ENCODE measurements at places on chromosomes 1 and 21.

DNA sequence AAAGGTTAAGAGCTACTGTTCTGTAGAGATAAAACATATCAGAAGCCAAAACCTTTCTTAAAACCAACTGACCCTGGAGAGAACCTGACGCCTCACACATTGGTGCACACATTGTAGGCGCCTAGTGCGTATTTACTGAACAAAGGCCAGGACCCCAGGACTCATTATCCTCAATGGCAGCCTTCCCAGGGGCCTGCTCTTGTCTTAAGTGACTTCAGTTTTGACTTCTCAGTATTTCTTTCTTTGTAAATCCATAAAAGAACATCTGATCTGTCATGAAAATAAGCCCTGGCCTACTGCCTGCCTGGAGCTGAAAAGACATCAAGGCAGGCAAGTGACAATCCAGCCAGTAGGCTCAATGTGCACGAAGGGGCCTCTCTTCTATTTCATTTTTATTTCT is 27.6 kb downstream of the ABCA4 start:
- no peak for DNase-seq

DNA sequence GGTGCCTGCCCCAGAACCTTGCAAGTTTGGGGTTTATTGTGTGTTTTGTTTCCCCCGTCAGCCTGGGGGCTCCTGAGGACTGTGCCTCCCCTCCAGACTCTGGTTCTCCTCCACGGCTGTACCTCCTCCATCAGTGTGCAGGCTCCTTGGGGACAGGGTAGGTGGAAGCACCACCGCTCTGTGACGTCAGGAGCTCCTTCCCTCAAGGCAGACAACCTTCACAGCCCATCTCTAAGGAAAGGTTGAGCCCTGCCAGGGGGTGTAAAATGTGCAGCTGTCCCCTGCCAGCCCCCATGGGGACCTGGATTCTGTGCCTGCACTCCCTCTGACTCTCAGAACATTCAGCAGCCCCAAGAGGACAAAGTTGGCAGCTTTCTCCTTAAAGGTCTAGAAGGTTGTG is 465 bp upstream of the HSPB7 start:
- DNase-seq, result no peak

DNA sequence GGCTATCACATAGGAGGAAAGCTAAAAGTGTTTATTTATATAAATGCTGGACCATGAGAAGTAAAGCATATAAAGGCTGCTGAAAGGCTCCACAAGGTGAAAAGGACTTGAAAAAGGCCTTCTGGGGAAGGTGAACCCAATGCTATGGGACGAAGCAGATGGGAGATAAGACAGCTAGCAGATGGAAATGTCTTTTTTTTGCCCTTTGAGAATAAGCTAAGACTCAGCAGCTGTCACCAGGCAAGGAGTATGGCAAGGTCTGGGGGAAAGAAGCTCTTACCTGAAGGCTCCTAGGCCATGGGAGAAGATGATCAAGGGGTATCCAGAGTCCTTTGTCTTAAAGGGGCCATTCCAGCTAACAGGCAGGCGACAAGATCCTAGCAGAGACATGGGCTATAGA is 9.9 kb downstream of the PAFAH2 start:
- DNase-seq, result no peak

DNA sequence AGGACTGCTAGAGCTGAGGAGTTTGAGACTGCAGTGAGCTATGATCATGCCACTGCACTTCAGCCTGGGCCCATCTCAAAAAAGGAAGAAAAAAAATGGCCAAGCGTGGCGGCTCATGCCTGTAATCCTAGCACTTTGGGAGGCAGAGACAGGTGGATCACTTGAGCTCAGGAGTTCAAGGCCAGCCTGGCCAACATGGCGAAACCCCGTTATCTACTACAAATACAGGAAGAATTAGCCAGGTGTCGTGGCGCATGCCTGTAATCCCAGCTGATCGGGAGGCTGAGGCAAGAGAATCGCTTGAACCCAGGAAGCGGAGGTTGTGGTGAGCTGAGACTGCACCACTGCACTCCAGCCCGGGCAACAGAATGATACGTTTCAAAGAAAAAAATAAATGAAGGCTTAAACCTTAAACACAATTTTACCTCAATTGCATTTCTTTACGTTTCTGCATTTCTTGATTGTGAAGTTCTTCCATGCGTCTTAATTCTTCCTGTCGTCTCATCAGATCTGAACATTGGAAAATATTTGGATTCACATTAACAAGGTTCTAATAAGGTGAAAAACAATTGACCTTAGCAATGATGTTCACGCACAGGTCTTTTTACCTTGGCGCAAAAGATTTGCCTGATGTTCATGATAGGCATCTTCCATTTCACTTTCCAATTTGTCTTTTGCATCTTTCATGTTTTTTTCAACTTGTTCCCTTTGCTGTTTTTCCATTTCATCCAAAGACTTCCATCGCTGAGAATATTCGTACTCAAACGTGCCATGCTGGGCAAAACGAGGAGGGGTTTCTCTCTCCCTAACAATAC is 4.2 kb downstream of the SFPQ start:
- no peak for DNase-seq

DNA sequence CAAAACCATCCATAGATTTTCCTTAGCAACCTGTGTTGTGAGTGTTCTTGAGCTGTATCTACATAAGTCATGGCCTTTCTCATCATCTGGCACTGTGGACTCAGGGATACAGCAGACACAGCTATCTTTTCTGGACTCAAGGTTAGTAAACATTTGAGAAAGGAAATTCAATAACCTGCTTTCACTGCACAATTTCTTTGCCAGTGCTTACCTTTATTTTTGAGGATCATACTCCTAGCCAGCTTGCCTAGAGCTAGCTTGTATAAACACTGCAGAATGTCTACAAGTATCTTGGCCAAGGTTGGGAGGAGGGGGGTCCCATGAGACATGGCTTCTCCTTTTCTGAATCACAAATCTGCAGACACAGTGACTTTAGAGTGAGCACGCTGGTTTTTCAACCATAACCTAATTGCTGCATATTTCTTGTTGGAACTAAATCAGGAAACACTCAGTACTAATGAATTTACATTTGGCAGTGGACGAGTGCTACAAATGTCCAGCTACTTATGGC is 27.2 kb downstream of the ADAMTS5 start:
- no peak for DNase-seq

DNA sequence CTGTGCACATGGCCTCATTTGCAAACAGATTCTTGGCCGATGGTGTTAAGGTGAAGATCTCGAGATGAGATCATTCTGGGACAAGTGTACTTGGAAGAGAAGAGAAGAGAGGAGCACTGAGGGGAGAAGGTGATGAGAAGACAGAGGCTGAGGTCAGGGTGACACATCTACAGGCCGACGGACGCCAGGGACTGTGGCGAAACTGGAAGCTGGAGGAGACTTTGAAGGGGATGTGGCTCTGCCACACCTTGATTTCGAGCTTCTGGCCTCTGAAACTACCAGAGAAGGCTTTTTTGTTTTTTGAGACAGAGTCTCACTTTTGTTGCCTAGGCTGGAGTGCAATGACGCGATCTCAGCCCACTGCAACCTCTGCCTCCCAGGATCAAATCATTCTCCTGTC is 137.5 kb upstream of the TMEM51 start:
- DNase-seq, result no peak

DNA sequence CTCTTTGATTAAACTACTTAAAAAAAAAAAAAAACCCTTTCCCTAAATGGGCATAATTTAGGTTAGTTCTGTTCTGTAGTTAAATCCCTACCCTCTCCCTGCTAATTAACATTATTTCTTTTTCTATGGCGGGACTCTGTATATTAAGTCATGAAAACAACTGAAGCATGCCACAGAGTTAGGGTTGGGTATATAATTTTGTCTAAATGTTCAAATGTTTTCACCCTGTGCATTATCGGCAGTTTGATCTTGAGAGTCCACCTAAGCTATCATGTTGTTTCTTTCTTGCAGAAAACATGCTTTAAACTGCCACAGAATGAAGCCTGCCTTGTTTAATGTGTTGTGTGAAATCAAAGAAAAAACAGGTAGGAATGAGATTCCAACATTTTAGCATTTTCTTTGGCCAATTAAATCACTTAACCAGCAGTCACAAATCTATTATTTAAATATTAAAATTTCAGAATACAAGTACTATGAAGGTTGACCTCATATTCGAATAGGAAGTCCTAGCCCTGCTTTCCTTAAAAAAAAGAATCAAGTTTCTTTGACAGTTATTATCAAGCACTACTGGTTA is 4.0 kb downstream of the PBX1 start:
- DNase-seq, result no peak

DNA sequence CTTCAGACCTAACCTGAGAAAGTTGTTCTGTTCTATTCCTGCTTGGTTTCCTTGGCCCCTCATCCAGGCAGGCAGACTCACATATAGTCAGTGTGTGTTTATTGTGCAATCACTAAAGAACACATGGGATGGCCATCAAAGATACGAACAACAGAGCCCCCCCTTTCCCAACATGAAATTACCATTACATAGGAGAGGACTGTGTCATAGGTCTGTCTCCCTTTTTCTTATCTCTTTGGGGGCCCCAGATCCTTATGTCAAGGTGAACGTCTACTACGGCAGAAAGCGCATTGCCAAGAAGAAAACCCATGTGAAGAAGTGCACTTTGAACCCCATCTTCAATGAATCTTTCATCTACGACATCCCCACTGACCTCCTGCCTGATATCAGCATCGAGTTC is 21.6 kb downstream of the SYT11 start:
- DNase-seq, result no peak

GRCh38 chr21:43934116-43934515 is 69.1 kb downstream of the AGPAT3 start:
- no peak for DNase-seq

GRCh38 chr1:227305894-227306626 is 12.2 kb downstream of the CDC42BPA start:
- no peak for DNase-seq

- DNase-seq, result no peak
Measured at GRCh38 chr1:112397841-112398240, 1.8 kb downstream of the CTTNBP2NL start.

- no peak for DNase-seq
Measured at GRCh38 chr1:232385221-232385620, 244.7 kb downstream of the SIPA1L2 start.

DNA sequence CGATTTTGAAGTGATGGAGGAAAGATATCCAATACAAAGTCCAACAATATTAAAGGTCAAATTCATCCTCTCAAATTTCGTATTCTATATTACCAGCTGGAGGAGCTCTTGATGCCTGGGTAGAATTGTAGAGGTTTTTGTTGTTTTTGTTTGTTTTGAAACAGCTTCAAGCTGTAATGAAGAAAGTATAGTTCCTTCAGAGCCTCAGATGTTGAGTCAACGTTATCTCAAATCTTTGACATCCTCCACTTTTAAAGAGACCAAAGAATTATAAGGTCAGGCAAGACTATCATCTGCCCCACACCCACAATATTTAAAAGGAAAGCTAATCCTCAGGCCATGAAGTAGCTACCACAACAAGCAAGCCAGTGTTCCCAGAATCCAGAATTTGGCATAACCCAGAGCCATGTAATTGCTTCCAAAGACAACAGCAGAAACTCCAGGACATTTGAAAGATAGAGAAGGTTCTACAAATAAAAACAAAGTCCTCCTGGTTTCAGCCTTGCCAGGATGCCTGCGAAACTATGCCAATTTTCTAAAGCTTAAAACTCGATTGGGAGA is 24.9 kb downstream of the VAV3 start:
- no peak for DNase-seq

- no peak for DNase-seq
Measured at GRCh38 chr1:174291059-174291458, 131.7 kb downstream of the RABGAP1L start.

- DNase-seq, result no peak
Measured at GRCh38 chr1:33428661-33429060, 2.2 kb downstream of the PHC2 start.

All from activated CD4-positive, alpha-beta T cell treated with anti-CD3 and anti-CD28 coated beads, Interleukin-2, Interleukin-4, amounts not matched to agents 100 ng/mL and 50 ng/mL, durations not matched to agents 16 hours and 8 hours (primary cell).